Mesenteric fat pad (tissue), 1 donor: ENCODE measurements at places on chromosomes 5 and 9. TPM values are rescaled to one million over a fixed set of nuclear protein-coding genes. Genes with fewer than 3 reads are reported as not detected.
A peak's percentile ranks its signal among the peaks of the same experiment; 100 is the strongest.

Gene FGD3
- total RNA-seq = 9.8 TPM

Gene TAF11L5
- not detected for total RNA-seq

Gene LCN15
- total RNA-seq = 0.32 TPM

Gene RFESD
- 1.1 TPM for total RNA-seq

Gene NTNG2
- 2.0 TPM for total RNA-seq

Gene IFNK
- not detected for total RNA-seq

Gene SOWAHA
- total RNA-seq = not detected

Gene ROR2
- 9.5 TPM for total RNA-seq

DNA sequence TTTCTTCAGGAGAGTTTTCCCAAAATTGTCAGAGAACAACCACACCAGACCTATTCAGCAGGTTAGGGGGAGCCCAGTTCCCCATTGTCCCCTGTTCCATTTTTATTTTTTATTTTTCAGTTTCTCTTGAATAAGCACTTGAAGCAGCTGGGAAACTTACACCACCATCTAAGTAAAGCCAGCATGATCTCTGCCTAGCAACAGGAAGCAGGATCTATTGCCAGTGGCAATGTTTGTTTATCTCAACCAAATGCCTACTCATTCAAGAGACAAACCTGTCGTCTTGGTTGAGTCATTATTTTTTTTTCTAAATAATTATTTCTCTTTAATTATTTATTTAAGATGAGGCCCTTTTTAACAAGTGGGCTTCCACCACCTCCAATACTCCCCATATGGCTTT is 379.3 kb downstream of the PLK2 start:
- no peak for DNase-seq

DNA sequence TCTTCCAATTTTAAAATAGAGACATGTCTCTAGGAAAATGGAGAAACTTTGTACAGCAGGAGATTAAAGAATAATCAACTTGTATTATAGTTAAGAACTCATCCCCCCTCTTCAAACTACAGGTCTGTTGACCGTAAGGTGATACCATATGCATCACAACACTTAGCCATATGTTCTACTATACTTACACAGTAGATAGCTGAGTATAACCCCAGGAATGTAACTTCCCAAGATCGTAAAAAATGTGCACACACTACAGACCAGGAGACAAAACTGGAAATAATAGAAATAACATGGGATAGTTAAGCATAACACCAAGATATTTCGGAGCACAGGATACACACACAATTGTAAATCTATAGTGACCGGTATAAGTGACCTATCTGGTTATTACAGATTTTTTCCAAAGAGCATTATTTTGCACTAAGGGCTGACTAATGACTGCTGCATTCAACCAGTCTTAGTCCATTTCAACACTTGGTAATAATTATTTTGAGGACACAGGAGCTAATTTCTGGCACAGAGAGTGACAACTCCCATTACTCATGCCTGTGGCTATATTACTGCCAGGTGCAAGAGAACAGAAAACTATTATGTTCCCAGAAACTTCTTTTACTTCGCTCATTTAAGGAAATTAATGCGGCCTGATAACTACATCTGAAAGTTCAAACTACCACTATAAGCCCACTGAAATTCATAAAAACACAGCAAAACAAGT is 15.4 kb upstream of the ZNF622 start:
- DNase-seq = no peak

GRCh38 chr9:115169003-115169402 is 51.0 kb upstream of the TNC start:
- no peak for DNase-seq

DNA sequence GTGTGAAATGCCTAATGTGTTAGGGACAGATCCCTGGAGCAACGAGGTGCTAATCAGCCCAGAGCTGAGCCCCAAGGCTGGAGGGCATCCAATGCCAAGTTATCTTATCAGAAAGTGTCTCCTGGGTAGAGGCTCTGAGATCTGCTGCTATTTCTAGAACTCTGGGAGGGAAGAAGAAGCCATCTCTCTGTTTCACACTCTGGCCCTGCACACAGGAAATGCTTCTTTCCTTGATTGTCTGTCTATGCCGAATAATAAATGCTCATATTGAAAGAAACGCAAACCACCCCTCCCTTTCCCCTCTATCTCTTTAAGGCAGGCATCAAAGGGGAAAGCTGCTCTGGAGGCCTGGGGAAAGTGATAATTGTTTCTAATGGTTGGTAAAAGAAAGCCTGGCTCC is 166.7 kb downstream of the PAPPA start:
- no peak for DNase-seq

- no peak for DNase-seq
Observed at GRCh38 chr5:50958852-50959457, 292.5 kb downstream of the PARP8 start.

- DNase-seq = no peak
Observed at GRCh38 chr5:178895615-178896571, at the start of gene ZFP2. TSS of gene ZFP2 (plus strand) at chr5:178895913. CDS start at chr5:178931314, 35,401 bp downstream.

GRCh38 chr5:112995764-112996618 is 19.4 kb downstream of the DCP2 start:
- DNase-seq = no peak

- no peak for DNase-seq
Observed at GRCh38 chr5:109852371-109853155, 162.8 kb downstream of the MAN2A1 start.

DNA sequence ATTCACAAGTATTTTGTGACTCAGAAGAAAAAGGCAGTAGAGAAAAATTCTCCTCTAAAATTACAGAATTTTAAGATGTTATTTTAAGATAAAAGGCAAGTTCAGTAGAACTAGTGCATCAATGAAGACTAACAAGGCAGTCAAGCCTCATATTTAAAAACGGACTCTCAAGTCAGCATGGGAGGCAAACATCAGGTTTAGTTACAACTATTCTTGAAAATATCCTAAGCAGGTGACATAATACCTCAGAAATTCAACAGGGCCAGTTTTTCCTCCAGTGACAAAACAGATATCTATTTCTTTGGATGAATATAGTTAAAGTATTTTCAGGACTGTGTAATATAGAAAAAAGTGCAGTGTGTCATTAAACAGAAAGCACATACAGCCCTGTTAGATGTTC is 194.0 kb upstream of the NMUR2 start:
- no peak for DNase-seq

DNA sequence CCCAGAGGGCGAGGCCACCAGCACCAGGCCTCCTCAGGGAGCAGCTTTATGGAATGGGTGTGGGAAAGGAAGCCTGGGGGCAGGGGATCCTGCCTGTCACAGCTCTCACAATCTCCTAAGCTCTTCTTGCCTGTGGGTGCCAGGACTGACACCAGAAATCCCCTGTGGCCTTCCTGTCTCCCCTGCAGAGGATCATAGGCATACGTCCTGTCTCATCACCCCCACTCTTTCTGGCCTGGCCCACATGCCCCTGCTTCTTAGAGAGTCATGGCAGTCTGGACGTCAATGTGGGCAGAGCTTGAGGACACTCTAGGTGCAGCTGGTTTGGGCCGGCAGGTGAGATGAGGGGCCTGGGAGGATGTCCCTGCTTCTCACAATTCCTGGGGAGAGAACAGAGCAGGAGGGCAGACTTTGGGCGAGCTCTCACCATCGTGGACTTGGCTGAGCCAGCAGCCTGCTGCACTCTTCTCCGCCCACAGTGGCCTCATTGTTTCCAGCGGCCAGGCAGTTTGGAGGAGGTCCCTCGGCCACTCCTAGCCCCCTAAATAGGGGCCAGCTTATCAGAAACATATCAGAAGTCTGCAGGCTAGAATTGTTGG is 67.3 kb upstream of the ZFR start:
- peak; percentile 83 for DNase-seq

DNA sequence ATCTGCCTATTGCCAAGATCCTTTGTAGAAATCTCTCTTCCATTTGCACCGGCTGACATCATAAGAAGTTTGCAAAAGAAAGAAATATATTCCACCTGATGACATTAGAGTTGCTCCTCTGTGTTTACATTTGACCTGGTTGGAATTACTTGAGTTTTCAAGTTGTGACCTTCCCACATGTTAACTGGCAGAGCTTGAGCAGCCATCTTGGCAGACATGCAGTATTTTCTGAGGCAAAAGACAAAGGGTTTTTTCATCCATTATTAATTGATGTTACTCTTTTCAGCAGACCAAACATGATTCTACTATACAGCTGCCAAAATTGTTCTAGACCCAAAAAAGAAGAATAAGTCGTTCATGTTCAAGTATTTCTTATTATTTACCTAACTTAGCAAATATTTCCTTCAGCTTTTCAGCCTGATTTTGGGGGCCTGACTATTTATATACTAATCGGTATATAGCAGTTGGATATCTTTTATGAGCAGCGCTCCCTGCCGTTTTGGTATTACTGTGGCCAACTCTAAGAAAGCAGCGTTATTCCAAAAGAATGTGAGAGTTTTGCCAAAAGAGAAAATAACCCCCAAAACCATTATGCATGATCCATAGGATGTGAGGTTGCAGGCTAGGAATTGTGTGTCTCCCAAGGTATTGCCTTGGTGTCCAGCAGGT is 212.9 kb downstream of the PBX3 start:
- DNase-seq = no peak

- no peak for DNase-seq
Observed at GRCh38 chr9:136328622-136329041, 1.3 kb downstream of the GPSM1 start.

GRCh38 chr5:42595597-42595996 is 161.0 kb upstream of the CCDC152 start:
- no peak for DNase-seq

- peak; percentile 59 for DNase-seq
Observed at GRCh38 chr9:33239921-33240320, at the start of gene SPINK4. TSS of gene SPINK4 (plus strand) at chr9:33240167. CDS start at chr9:33240209, 42 bp downstream.

DNA sequence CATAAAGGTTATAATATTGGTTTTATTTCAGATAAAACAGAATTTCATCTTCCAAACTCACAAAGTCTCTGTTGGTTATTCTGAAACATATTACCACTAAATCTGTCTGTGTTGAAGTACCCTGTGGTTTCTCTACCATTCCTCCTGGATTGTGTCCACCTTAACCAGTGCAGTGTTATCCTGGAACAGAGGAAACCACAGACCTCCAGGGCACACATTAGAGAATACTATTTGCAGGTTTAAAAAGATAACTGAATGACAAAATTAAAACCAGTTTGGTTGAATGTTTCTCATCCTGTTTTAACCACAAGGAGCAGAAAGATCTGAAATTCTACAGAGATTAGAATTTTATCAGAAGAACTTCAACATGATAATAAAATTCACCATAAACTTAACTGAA is 251.8 kb downstream of the CWC27 start:
- no peak for DNase-seq

- no peak for DNase-seq
Observed at GRCh38 chr5:115941051-115941675, 21.1 kb upstream of the LVRN start.

- DNase-seq = no peak
Observed at GRCh38 chr5:107724642-107725041, 53.9 kb upstream of the EFNA5 start.

DNA sequence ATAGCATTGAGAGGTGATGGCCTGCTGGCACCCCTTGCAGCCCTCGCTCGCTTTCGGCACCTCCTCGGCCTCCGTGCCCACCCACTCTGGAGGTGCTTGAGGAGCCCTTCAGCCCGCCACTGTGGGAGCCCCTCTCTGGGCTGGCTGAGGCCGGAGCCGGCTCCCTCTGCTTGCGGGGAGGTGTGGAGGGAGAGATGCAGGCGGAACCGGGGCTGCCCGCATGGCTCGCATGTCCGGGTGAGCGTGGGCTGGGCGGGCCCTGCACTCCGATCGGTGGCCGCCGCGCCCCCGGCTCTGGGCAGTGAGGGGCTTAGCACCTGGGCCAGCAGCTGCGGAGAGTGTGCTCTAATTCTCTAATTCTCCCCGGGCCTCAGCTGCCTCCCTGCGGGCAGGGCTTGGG is 101.1 kb downstream of the KIF4B start:
- DNase-seq = no peak

DNA sequence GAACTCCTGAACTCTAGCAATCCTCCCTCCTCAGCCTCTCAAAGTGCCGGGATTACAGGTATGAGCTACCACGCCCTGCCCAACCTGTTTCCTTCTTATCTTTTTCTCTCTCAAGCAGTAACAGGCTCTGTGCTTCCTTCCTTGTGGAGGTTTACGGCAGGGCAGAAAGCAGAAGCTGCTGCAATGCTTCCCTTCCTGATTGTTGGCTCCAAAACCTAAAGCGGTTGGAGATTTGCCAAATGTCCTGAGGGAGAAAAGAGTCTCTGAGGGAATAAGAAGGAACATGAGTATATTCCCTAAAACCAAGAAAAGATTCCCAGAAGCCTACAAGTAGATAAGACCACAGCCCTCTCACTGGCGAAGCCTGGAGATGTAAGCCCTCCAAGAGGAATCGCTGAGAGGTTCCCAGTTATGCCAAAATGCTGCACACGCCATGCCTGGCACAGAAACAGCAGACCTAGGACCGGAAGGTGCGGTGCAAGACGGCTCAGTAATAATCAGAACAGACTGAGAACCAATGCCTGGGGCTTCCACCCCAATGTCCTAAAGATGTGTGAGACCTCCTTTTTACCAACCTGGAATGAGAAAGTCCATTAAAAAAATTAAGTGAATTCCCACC is 73.2 kb downstream of the APTX start:
- no peak for DNase-seq

- no peak for DNase-seq
Observed at GRCh38 chr5:93721071-93721470, 20.3 kb downstream of the POU5F2 start.

- DNase-seq = no peak
Observed at GRCh38 chr9:85700330-85700729, 41.4 kb downstream of the AGTPBP1 start.

- DNase-seq = no peak
Observed at GRCh38 chr5:53364061-53364460, 116.4 kb upstream of the FST start.

GRCh38 chr9:35731415-35732184 is 395 bp downstream of the TLN1 start:
- no peak for DNase-seq

GRCh38 chr9:116271991-116272390 is 118.4 kb downstream of the PAPPA start:
- no peak for DNase-seq

GRCh38 chr9:136532799-136533774 is 12.8 kb downstream of the NOTCH1 start:
- no peak for DNase-seq

GRCh38 chr9:7037176-7037575 is 279.4 kb downstream of the KDM4C start:
- DNase-seq = no peak

GRCh38 chr5:56817263-56818014 is 2.1 kb downstream of the MAP3K1 start:
- DNase-seq = no peak
